ENCODE measurements at places on chromosomes 6 and 20. TPM values are rescaled to one million over a fixed set of nuclear protein-coding genes. Genes with fewer than 3 reads are reported as not detected.

GRCh38 chr6:115539531-115539930 lies 521.2 kb downstream of the FRK start:
- H3K4me3 ChIP-seq: no peak overlapping the region
- no peak overlapping the region for H3K27ac ChIP-seq
- H3K4me1 ChIP-seq: no peaks in the 10 kb centered on the region
- DNase-seq: no peak

DNA sequence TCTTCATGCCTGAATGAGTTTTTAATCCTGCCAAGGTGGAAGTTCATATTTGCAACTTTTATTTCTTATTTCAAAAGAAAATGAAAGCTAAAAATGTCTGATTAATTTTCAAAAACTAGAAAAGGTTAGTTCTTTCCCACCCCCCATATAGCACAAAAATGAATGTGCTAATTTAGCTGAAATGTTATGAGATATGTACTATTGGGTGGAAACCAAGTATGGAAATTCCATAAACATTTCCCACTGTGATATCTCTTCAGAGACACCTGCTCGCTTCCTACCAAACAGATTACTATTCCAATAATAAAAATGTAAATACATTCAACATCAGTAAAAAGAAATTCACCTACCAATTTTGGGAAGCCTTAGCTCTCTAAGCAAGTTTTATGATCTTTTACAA lies 678.6 kb upstream of the ID4 start:
- no peaks in the 10 kb centered on the region for H3K36me3 ChIP-seq
- no peak overlapping the region for H3K27ac ChIP-seq
- H3K4me3 ChIP-seq: no peak overlapping the region
- H3K4me1 ChIP-seq: no peaks in the 10 kb centered on the region
- no peaks in the 10 kb centered on the region for H3K27me3 ChIP-seq

GRCh38 chr6:19329078-19329477 lies 508.1 kb upstream of the ID4 start:
- H3K36me3 ChIP-seq: no peaks in the 10 kb centered on the region
- no peak overlapping the region for H3K27ac ChIP-seq
- no peak for DNase-seq
- peaks cover 3% of the 10 kb centered on the region for H3K4me1 ChIP-seq

DNA sequence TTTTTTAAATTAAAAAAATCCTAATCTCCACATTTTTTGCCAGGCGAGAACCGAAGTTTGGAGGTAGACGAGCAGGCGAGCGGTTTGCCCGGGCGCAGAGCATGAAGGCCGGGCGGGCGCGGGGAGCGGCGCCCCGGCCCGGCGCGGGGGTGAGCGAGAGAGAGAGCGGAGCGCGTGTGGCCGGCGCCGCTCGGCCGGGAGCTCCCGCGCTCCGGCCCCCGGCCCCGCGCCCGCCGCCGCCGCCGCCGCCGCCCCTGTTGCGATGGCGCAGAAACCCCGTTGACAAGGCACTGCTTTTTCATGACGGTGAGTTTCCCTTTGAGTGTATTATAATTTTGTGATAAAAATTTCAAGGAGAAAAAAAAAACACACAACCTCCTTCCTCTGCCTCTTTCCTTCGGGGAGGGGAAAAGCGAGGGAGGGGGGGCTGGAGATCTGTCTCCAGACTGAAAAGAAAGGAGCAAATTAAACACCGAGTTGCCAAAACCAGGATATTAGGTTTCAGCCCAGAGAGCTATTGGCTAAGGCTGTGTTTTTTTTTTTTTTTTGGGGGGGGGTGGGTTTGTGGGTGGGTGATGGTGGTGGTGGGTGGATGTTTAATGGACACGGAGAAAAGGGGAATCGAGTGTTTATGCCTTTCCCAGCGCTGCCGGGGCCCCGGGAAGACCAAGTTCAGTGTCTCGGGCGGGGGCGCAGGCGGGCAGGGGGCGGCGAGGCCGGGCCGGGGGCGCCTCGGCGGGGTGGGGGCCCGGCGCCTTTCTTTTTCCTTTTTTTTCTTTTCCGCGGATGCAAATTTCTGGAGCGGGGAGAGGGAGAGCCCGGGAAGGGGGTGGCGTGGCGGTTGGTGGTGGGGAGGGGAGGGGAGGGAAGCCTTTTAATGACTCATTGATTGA lies at the start of gene BICRAL:
TSS of gene BICRAL (plus strand) at position 257 of the 893 bp plus-strand sequence. CDS start 39,971 bp downstream, outside the sequence.
- DNase-seq: peak; percentile 86
- no peaks in the 10 kb centered on the region for H3K27me3 ChIP-seq
- no peaks in the 10 kb centered on the region for H3K4me1 ChIP-seq
- H3K36me3 ChIP-seq: no peaks in the 10 kb centered on the region
- H3K27ac ChIP-seq: peak within 1 kb of the TSS; percentile 100
- H3K4me3 ChIP-seq: peak within 1 kb of the TSS; percentile 99

DNA sequence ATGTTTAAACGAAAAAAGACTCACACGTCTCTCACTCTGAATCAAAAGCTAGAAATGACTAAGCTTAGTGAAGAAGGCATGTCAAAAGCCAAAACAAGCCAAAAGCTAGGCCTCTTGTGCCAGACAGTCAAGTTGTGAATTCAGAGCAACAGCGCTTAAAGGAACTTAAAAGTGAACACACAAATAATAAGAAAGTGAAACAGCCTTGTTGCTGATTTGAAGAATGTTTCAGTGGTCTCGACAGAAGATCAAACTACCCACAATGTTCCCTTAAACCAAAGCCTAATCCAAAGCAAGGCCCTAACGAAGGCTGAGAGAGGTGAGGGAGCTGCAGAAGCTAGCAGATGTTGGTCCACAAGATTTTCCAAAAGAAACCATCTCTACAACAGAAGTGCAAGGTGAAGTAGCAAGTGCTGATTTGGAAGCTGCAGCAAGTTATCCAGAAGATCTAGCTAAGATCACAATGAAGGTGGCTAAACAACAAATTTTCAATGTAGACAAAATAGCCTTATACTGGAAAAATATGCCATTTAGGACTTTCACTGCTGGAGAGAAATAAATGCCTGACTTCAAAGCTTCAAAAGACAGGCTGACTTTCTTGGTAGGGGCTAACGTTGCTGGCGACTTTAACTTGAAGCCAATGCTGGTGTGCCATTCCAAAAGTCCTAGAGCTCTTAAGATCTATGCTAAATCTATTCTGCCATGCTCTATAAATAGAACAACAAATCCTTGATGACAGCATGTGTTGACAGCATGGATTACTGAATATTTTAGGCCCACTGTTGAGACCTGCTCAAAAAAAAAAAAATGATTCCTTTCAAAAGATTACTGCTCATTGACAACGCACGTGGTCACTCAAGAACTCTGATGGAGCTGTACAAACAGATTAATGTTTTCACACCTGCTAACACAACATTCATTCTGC lies 40.3 kb downstream of the SEC63 start:
- no peak overlapping the region for H3K4me3 ChIP-seq
- H3K4me1 ChIP-seq: no peaks in the 10 kb centered on the region
- H3K27me3 ChIP-seq: no peaks in the 10 kb centered on the region
- no peak overlapping the region for H3K27ac ChIP-seq
- H3K36me3 ChIP-seq: peaks cover 10% of the 10 kb centered on the region

DNA sequence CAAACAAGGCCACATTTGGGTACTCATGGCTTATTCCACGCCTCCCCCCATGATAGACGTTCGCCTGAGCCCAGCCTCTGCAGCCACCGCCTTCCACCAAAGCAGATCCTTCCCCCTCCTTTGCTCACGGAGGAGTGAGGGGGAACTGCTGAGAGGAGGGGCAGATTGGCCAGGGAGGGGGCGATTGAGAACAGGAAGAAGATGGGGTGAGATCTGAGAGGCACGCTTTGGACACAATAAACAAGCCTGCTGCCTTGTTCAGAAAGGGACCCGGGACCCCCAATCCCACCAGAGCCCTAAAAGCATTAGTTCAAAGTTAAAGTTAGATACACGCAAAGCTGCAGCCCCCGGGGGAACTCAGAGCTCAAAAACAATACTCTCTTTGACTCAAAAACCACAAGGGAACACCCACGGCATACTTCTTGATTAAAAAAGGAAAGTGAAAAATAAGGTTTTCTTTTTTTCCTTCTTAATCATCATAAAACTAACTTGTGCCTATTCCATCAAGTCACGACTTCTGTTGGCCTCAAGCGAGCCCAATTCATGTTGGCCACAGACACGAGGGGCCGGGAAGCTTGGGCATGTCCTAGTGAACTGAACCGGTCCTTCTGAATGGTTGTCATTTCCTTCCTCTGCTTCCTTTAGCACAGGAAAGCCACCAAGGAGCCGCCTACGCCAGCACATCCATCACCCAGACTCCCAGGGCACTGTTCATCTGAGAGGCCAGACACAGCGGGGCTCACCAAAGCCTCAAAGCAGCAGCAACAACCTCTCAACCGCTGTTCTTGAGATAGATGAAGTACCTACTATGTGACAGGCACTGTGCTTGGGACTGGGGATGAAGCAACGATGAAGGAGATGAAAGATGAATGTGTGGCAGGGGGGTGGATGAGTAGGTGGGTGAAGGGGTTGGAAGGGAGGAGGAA lies 44.7 kb downstream of the NFATC2 start:
- no peaks in the 10 kb centered on the region for H3K4me1 ChIP-seq
- DNase-seq: no peak
- no peak overlapping the region for H3K4me3 ChIP-seq

- DNase-seq: peak; percentile 52
- no peak overlapping the region for H3K27ac ChIP-seq
- H3K4me3 ChIP-seq: no peak overlapping the region
- H3K36me3 ChIP-seq: no peaks in the 10 kb centered on the region
These were observed 30.9 kb downstream of the PSMG4 start for GRCh38 chr6:3289664-3290055.

DNA sequence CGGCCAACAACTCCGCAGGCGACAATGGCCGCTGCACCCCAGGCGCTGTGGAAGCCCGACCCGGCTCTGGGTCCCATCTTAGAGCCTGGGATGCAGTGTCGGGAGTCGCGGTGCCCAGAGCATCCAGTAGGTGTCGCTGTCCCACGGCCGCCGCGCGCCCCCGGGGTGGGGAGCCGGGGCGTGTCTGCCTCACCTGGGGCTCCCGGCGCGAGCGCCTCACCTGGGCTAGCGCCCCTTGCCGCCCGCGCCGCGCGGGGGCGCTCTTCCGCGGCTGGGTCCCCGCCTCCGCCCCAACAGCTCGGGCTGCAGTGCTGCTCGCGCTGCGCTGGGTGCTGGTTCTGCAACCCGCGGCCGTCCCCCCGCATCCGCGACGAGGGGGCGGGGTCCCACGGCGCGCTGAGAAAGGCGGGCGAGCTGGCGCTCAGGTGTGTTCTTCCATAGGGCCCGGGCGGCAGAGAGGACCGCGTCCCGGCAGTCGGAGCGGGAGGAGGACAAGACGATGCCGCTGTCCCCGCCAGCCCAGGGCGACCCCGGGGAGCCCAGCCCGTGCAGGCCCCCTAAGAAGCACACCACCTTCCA lies at the start of gene CRYBG1:
TSS of gene CRYBG1 (plus strand) at position 308 of the 579 bp plus-strand sequence. CDS start at position 500, 192 bp downstream.
- H3K27me3 ChIP-seq: no peaks in the 10 kb centered on the region
- peak; percentile 79 for DNase-seq
- H3K27ac ChIP-seq: no peak within 1 kb of the TSS
- no peaks in the 10 kb centered on the region for H3K36me3 ChIP-seq

DNA sequence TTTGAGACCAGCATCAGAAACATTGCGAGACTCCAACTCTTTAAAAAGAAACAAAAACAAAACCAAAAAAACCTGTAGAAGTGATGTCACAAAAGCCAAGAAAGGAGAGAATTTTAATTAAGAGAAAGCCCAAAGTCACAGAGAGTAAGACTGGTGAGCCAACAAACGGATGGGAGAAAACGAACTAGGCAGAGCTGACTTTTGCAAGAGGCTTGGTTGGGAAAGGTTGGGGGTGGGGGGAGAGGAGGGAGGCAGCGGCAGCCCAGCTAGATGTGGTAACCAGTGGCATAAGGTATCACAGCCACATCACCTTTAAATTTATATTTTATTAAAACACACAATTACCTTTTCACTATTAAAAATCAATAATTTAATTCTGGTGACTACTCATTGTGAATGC lies 23.5 kb downstream of the NOL7 start:
- no peak overlapping the region for H3K27ac ChIP-seq
- no peaks in the 10 kb centered on the region for H3K27me3 ChIP-seq
- H3K4me3 ChIP-seq: no peak overlapping the region
- H3K4me1 ChIP-seq: no peaks in the 10 kb centered on the region

DNA sequence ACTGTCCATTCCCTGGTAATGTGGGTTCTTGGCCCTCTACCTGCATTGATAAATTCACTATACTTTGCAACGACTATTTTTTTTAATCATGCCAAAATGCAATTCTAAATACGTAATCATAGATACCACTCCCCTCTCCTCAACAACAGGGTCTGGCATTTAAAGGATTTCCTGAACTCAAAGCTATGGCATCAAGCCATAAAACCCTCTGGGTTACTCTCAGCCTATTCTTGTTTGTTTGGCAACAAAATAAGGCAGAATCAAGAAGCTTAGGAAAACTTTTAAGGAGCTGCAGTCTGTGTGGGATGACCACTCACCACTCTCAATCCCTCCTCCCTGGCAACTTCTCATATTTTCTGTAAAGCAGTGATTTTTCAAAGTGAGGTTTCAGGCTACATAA lies 669.9 kb upstream of the ID4 start:
- H3K27me3 ChIP-seq: no peaks in the 10 kb centered on the region
- H3K27ac ChIP-seq: no peak overlapping the region
- no peaks in the 10 kb centered on the region for H3K36me3 ChIP-seq
- peaks cover 4% of the 10 kb centered on the region for H3K4me1 ChIP-seq
- DNase-seq: no peak

- H3K27me3 ChIP-seq: no peaks in the 10 kb centered on the region
- no peak for DNase-seq
- H3K36me3 ChIP-seq: no peaks in the 10 kb centered on the region
- no peaks in the 10 kb centered on the region for H3K4me1 ChIP-seq
These were observed 109.2 kb upstream of the OGFRL1 start for GRCh38 chr6:71179249-71179885.

DNA sequence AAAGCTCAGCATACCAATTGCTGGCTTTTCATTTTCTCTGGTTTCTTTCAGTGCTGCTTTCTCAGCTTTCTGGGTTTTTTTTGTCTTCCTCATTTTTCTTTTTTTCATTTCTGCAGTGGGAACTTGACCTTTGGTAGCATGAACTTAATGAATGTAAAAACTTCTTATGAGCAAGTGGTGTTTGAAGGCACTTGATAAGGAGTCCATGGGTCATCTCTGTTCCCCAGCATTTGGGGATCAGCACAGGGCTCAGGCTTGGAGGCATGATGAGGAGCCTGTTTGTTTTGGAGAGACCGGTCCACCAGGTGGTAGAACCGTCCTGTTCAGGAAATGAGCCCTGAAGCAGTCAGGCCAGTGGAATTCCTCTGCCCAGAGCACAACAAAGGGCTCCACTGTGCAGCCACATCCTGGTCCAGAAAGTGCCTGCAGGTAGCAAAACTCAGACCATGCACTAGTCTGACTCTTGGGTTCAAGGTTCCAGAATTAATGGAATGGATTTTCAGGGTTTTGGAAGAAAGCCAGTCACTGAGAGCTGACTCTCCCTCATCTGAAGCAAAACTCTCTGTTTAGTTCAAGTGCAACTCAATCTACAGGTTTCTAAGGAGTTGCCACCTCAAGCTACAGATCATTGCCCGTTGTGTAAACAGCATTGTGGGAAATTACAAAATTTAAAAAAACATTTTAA lies 52.3 kb upstream of the ADGRF1 start:
- no peaks in the 10 kb centered on the region for H3K4me1 ChIP-seq
- no peak overlapping the region for H3K27ac ChIP-seq
- H3K36me3 ChIP-seq: no peaks in the 10 kb centered on the region
- H3K27me3 ChIP-seq: no peaks in the 10 kb centered on the region

- H3K4me3 ChIP-seq: peak overlapping the region; percentile 90
- H3K27ac ChIP-seq: peak overlapping the region; percentile 92
- no peaks in the 10 kb centered on the region for H3K36me3 ChIP-seq
- no peaks in the 10 kb centered on the region for H3K27me3 ChIP-seq
- peak; percentile 49 for DNase-seq
- peaks cover 2% of the 10 kb centered on the region for H3K4me1 ChIP-seq
These were observed 646 bp downstream of the HEY2 start for GRCh38 chr6:125749865-125750691.

The IL17F gene
- total RNA-seq: not detected

The RIMS4 gene
- total RNA-seq: 2.8 TPM

The RSPH4A gene
- total RNA-seq: 0.68 TPM

The ZSWIM1 gene
- 8.2 TPM for total RNA-seq
